Occipital lobe (tissue), 3 donors: ENCODE measurements at places on chromosomes 3 and 15. TPM values are rescaled to one million over a fixed set of nuclear protein-coding genes. Genes with fewer than 3 reads are reported as not detected.
A peak's percentile ranks its signal among the peaks of the same experiment; 100 is the strongest.

DNA sequence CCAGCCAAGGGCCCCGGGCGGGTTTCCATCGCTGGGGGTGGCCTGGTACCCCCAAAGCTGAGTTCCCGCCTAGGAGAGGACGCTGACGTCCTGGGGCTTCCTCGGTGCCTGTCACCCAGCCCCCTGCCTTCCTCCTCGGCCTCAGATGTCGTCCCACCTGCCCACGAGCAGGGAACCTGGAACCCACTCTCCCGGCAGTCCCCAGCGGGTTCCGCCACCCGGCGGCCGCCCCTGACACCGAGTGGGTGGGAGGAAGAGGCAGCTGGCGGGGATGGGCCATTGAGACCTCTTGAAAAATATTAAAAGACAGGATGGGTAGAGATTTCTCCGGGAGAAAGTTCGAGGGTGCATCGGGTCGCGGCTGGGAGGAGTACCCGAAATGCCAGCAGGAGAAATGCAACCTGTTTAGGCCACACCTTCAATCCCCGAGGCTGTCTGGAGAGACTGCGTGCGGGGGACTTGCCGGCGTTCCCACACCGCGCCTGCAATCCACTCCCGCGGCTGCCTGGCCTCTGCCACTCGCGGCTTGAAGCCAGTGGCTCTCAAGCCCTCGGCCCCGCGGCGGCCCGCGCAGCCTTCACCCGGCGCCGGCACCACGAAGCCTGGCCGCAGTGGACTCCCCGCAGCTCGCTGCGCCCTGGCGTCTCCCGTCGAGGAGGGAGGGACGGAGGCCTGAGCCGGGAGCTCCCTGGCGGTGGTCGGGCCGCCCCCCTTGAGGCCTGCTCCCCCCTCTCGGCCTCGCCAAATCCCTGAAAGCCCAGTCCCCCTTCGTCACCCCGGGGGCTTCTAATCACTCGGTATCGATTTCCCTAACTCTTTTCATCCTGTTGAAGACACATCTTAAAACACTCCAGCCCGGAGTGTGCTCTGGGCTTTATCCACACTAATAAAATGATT, 8.6 kb upstream of the NR2F2 start:
- DNase-seq = no peak

- no peak for DNase-seq
These were observed 23.2 kb downstream of the SENP8 start for GRCh38 chr15:72141171-72142084.

DNA sequence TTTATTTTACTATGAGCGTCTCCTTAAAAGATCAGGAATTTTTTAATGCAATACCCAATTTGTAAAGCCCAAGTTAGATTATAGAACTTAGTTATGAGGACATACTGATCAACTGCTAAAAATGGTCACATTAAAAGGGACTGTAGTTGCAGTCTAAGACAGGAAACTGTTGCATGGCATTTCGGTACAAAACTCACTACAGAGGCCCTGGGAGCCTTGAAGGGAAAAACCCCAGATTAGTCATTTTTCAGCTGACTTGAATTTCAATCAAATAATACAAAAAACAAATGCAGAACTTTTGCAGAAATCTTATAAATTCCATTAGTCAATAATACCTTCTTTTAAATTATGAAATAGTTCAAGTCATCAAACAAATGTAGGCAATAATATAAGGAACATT, 6.9 kb upstream of the PTX3 start:
- DNase-seq = no peak

DNA sequence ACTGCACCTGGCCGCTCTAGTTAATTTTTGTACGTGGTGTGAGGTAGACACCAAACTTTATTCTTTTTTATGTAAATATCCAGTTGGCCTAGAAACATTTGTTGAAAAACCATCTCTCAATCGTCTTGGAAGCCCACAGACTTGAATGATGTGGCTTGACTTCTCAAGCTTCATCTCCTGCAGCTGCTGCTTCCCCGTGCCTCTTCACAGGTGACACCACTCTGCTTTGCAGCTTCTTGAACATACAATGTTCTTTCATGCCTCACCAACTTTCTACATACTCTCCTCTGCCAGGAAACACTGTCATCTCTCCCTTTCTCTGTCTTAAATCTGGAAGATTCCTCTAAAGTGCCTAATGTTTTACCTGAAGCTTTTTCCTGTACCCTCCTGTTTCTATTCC, 35.6 kb downstream of the MAP6D1 start:
- no peak for DNase-seq

- DNase-seq = no peak
These were observed 54.4 kb downstream of the CD47 start for GRCh38 chr3:108036401-108036800.

- no peak for DNase-seq
These were observed 36.6 kb upstream of the MAGI1 start for GRCh38 chr3:66075281-66075680.

DNA sequence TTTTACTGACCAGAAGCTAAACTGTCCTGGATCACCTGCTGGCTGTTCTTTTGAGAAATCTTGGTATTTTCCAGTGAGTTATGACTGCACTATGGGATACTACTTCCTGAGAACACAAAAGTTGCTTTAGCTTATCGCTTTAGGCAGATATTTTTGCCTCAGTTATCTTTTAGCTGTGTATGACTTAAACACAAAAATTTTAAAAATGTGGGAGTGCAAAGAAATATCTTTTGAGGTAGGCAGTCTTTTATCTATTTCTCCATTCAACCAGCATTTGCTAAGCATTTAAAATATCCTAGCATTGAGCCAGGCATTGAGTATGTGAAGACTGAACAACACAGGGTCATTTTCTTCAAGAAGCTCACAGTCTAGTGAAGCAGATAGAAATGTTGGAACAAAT, 981.9 kb downstream of the FHIT start:
- DNase-seq = no peak

GRCh38 chr3:183449791-183450190, 21.4 kb upstream of the MCF2L2 start:
- no peak for DNase-seq

DNA sequence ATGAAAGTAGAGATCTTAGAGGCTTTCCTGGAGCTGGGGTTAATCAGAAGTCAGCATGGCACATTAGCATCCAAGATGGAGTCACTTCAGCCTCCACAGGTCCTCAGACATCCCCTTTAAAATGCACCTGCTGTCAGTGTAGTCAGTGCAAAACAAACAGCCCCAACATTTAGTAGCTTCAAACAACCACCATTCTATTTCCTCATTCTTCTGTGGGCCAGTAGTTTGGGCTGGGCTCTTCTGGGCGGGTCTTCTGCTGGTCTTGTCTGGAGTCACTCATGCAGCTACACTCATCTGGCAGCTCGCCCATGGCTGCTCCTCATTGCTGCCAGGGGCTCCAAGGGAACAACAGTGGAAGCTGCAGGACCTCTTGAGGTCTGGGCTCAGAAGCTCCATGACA, 99.9 kb downstream of the TLE3 start:
- peak; percentile 12 for DNase-seq

DNA sequence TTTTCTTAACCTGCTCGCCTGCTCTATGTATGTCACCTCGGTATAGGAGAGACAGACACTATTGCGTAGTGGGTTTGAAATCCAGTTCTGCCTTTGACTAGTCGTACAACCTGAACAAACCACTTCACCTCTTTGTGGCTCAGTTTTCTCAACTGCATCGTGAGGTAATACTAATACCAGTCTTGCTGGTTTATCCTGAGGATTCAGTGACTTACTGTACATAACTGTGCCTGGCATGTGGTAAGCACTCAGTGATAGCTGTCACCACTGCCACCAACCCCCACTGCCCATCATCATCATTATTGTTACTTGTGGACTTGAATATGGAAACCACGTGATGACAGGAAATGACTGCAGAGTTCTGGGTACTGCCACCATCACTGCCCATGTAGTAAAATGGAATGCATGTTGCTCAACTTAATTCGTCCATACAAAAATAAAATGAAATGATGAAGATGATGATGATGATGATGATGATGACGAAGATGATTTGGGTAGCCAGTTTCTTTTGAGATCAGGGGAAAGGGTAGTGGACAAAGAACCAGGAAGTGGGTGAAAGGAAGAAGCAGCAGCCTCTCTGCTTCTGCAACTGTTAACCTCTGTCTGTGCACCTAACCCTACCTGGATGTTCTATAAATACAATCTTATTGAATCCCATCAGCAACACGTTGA, 228.1 kb downstream of the FEZF2 start:
- DNase-seq = no peak

GRCh38 chr3:13106308-13107001, 33.2 kb upstream of the IQSEC1 start:
- DNase-seq = no peak

DNA sequence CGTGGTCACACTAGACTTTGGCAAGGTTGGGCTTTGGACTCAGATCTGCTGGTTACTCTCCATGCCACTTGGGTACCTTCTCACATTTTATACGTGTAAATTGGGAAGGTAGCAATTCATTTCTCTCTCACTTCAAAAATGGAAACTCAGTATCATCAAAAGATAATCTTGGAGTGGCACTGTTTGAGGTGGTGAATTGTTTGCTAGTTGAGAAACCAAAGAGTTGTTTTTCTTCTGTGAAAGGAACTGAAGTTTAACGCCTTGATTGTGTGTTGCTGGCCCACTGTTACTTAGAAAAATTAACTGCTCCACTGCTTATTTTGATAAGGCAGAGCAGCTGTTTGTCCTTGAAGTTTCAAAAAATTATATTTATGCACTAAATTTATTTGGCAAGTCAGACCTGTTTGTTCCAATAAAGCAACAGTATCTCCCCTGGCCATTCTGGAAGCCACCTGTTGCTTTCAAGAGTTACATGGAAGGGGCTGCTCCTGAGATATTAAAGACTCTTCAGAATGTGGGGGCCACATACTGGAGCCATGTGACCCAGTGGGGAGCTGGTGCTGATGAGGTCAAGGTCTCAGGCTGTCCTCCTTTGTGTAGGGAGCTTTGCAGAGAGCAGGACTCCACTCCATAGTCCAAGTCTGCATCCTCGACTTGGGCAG, 16.2 kb downstream of the PLCL2 start:
- DNase-seq = no peak

DNA sequence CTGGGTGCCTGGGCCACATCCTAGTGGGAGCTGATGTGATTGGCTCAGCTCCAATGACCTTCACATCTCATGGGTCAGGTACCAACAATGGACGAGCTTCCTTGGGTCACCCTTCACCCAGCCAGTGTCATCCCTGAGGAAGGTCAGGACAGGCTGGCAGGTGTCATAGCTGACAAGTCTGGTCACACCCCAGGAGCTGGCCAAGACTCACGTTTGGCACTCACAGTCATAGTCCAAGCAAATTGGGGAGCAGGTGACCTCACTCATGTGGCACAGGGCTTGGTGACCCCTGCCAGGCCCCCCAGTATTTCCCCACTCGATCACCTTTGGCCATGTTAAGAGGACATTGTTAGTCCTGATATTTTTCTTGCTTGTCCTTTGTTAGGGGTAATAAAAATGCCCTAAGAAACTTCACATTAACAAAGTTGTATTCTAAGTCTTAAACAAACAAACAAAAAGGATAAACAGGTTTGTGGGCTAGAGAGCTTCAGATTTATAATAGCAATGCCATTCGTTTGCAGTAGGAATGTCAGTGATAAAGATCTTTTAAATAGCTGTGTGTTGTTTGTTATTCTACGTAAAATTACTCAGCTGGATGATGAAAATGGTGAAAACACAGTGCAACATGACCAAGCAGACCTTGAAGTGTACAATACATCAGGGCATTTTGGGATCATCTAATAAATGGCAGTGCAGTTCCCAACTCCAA, 79.5 kb upstream of the POMGNT2 start:
- DNase-seq = no peak

- no peak for DNase-seq
These were observed 545.0 kb downstream of the DIPK2A start for GRCh38 chr3:144516589-144516988.

RASGRP1 gene
- 20.4 TPM for total RNA-seq

VGLL3 gene
- total RNA-seq = 1.7 TPM

STAB1 gene
- 14.8 TPM for total RNA-seq

IL1RAP gene
- 17.3 TPM for total RNA-seq

CPN2 gene
- total RNA-seq = not detected
